ENCODE measurements at places on chromosomes 1 and 21.
A peak's percentile ranks its signal among the peaks of the same experiment; 100 is the strongest.

DNA sequence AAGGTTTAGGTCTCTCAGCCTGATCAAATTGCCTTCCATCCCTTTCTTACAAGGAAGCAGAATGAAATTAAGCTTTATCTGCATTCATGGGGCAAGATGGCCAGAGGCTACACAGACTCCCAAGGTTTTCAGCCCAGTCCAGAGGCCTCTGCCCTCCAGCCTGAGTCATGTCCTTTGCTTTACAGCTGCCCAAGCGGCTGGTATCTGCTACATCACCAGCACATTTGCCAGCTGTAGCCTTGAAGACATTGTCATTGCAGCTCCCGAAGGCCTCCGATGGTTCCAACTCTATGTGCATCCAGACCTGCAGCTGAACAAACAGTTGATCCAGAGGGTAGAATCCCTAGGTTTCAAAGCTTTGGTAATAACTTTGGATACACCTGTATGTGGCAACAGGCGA, 16.0 kb downstream of the HAO2 start:
- no peak overlapping the region for H3K27ac ChIP-seq
- H3K27me3 ChIP-seq, result peaks cover 15% of the 10 kb centered on the region
- no peaks in the 10 kb centered on the region for H3K4me1 ChIP-seq
- no peaks in the 10 kb centered on the region for H3K36me3 ChIP-seq
- no peak overlapping the region for H3K4me3 ChIP-seq

DNA sequence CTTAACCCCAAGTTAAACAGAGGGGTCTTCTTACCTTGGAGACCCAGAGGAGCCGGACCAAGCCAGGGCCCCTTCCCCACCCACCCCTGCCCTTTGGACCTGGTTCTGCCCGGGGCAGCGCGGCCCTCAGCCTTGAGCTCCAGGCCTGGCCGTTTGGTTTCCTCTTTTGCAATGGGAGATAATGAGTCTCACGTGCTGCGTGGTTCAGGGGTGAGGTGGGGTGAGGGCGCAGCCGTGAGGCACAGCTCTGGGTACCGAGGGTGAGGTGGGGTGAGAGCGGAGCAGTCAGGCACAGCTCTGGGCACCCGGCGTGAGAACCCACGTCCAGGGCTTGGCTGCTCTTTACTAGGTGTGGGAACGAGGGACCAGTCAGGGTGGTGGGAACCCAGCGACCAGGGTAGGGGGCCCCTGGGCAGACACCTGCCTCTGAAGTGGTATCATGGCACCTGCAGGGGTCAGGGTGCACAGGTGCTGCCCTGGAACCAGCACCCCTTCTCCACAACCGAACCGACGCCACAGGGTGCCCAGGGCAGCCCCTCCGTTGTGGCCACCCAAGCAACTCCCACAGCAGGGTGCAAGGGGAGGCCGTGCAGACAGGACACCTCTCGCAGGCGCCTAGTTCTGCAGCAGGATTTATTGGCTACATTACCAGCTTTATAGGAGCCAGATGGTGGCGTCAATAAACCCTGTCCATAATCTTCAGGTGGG, 182.2 kb downstream of the PRDM16 start:
- H3K27me3 ChIP-seq, result peaks cover 3% of the 10 kb centered on the region
- H3K36me3 ChIP-seq, result no peaks in the 10 kb centered on the region
- H3K27ac ChIP-seq, result no peak overlapping the region
- H3K4me1 ChIP-seq, result no peaks in the 10 kb centered on the region
- DNase-seq, result no peak
- no peak overlapping the region for H3K4me3 ChIP-seq

GRCh38 chr1:40038697-40039096, 1.8 kb upstream of the CAP1 start:
- H3K36me3 ChIP-seq, result peaks cover 10% of the 10 kb centered on the region
- H3K27me3 ChIP-seq, result no peaks in the 10 kb centered on the region
- peak overlapping the region; percentile 91 for H3K27ac ChIP-seq
- peaks cover 8% of the 10 kb centered on the region for H3K4me1 ChIP-seq

DNA sequence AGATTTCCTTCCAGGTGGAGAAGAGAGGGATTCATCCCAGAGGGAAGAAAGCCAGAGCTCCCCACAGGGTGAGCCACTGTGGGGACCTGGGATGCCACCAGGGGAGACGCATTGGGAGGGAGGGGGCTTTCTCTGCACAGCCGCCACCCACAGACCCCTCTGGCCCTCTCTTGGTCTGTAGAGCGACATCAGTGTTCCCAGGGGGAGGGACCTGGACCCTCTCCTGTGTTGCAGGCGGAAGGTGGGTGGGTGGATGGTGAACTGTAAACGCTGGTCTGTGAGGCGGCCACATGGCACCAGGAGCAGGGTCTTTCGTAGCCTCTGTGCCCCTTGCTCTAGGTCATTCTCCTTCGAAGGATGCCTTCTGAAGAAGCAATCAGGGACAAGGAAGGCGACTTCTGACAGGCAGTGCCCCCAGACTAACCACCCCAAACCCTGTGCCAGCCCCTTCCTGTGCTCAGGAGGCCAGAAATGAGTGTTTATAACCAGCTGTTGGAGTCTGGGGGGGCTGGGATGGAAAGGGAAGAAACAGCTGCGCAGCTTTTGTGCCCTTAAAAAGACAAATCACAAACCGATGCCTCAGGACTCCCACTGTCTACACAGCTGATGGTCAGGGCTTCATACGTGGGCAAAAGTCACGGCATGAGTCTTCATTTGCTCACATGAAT, 121.4 kb upstream of the ZBTB40 start:
- no peak overlapping the region for H3K4me3 ChIP-seq
- peaks cover 64% of the 10 kb centered on the region for H3K27me3 ChIP-seq
- no peaks in the 10 kb centered on the region for H3K36me3 ChIP-seq
- H3K4me1 ChIP-seq, result no peaks in the 10 kb centered on the region
- H3K27ac ChIP-seq, result no peak overlapping the region

GRCh38 chr1:219812491-219813203, 115.7 kb downstream of the SLC30A10 start:
- no peaks in the 10 kb centered on the region for H3K4me1 ChIP-seq
- H3K4me3 ChIP-seq, result no peak overlapping the region
- DNase-seq, result peak; percentile 62
- no peak overlapping the region for H3K27ac ChIP-seq
- H3K36me3 ChIP-seq, result no peaks in the 10 kb centered on the region

DNA sequence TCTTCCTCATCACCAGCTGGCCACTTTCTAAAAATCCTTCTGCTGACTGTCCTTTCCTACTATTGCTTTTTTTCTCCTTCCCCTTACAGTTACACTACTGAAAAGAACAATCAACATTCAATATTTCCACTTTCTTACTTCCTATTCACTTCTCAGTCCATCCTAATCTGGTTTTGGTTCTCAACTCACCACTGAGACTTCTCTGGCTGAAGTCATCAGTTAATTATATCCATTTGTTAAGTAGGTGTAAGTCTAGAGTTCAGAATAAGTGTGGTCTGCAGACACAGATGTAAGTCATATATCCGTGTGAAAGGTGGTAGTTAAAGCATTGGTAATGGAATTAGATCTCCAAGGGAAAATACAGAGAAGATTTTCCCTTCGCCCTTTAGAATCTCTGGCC, 21.4 kb downstream of the PEA15 start:
- peaks cover 36% of the 10 kb centered on the region for H3K36me3 ChIP-seq
- H3K4me3 ChIP-seq, result no peak overlapping the region
- no peak overlapping the region for H3K27ac ChIP-seq
- no peak for DNase-seq
- no peaks in the 10 kb centered on the region for H3K27me3 ChIP-seq
- H3K4me1 ChIP-seq, result no peaks in the 10 kb centered on the region

DNA sequence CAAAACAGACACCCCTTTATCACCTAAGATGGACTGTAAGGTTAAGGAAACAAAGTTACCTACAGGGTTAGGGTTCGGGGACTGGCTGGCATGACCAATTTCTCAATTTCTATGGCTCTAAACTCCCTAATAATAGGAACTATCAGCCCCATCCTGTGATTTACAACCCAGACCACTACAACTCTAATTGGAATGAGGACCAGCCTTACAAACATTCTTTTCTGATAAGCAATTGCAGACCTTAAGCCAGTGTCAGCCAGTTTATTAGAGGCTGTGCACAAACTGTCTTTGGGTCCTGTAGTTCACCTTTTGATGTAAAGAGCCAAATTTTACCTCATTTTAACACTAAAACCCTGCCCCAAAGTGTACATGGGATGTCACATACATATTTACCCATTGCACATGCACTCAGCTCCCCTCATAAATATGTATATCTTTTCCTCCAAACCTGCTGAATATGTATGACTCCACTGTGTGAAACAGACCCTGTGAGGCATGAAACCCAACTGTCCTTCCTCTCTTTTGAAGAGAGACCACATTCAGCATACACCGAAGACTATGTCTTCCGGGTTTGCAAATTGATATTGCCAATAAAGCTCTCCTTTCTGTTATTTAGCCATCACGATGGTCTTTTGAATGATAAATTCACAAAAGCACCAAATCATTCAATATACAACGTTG, 7.3 kb upstream of the APP start:
- no peaks in the 10 kb centered on the region for H3K27me3 ChIP-seq
- peaks cover 1% of the 10 kb centered on the region for H3K4me1 ChIP-seq

DNA sequence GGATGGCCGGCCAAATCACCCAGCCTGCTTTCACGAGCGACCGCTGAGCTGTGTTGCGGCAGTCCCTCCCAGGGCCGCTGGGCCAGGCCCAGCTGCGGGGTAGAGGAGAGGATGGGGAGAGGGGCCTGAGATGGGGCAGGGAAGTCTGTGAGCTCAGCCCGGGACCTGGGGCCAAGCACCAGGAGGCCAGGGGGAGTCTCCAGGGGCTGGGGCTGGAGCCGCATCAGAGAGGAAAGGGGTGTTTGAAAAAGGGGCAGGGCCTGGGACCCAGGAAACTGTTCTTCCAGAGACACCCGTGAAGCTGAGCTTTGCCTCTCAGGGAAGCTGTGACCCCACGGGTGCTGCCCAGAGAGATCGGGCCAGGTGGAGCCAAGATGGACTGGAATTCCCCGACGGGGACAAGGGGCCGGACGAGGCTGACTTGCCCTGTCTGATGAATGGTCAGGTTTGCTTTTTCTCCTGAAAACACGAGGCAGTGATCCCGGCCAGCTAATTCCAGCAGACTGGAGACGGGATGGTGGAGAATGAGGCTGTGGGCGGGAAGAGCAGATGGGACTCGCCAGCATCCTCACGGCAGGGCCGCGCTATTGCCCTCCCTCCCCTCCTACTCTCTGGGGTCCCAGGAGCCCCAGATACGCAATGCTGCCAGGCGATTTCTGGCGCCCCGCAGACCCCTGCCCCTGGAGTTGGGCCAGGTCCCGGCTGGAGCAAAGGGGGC, 40.3 kb upstream of the COL18A1 start:
- H3K4me3 ChIP-seq, result no peak overlapping the region
- H3K27me3 ChIP-seq, result no peaks in the 10 kb centered on the region
- H3K36me3 ChIP-seq, result no peaks in the 10 kb centered on the region
- peaks cover 64% of the 10 kb centered on the region for H3K4me1 ChIP-seq

GRCh38 chr21:38355992-38356781, 99.4 kb downstream of the KCNJ15 start:
- H3K36me3 ChIP-seq, result no peaks in the 10 kb centered on the region
- peaks cover 24% of the 10 kb centered on the region for H3K4me1 ChIP-seq
- DNase-seq, result peak; percentile 64
- H3K27me3 ChIP-seq, result no peaks in the 10 kb centered on the region

- H3K36me3 ChIP-seq, result no peaks in the 10 kb centered on the region
- no peaks in the 10 kb centered on the region for H3K27me3 ChIP-seq
- no peak overlapping the region for H3K4me3 ChIP-seq
These were observed 29.4 kb downstream of the SPATA17 start for GRCh38 chr1:217660353-217661062.

- H3K27ac ChIP-seq, result no peak overlapping the region
- H3K4me3 ChIP-seq, result no peak overlapping the region
- H3K4me1 ChIP-seq, result no peaks in the 10 kb centered on the region
- no peaks in the 10 kb centered on the region for H3K36me3 ChIP-seq
- no peaks in the 10 kb centered on the region for H3K27me3 ChIP-seq
These were observed 171.6 kb downstream of the S1PR1 start for GRCh38 chr1:101408212-101409042.

DNA sequence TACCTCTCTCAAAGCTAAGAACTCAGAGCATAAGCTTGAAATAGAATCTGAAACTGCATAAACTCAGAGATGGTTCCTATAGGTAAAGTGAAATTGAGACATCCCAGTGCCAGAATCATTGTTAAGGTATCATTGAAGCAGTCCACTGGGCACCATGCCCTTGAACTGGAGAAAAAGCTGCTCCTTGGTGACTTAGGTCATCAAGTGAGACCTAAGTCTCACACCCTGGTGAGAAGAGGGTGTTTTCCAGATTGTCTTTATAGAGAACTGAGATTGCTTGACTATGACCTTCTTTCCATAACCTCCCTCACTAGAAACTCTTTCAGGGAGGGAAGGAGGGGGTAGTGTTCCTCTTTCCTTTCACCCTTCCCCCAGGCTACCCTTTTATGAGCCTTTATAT, 9.4 kb upstream of the ATP6V1G3 start:
- no peak for DNase-seq
- no peak overlapping the region for H3K27ac ChIP-seq
- H3K36me3 ChIP-seq, result no peaks in the 10 kb centered on the region

DNA sequence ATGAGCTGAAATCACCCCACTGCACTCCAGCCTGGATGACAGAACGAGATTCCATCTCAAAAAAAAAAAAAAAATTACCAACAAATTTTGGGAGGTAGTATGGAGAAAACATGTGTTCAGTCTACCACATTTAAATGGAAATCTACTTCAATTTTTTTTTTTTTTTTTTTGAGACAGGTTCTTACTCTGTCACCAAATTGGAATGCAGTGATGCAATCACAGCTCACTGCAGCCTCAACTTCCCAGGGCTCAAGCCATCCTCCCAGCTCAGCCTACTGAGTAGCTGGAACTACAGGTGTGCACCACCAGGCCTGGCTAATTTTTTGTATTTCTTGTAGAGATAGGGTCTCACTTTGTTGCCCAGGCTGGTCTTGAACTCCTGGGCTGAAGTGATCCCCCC, 82.1 kb downstream of the GFI1 start:
- no peak overlapping the region for H3K27ac ChIP-seq
- H3K4me3 ChIP-seq, result no peak overlapping the region
- H3K36me3 ChIP-seq, result no peaks in the 10 kb centered on the region
- peak; percentile 6 for DNase-seq
- H3K27me3 ChIP-seq, result no peaks in the 10 kb centered on the region

DNA sequence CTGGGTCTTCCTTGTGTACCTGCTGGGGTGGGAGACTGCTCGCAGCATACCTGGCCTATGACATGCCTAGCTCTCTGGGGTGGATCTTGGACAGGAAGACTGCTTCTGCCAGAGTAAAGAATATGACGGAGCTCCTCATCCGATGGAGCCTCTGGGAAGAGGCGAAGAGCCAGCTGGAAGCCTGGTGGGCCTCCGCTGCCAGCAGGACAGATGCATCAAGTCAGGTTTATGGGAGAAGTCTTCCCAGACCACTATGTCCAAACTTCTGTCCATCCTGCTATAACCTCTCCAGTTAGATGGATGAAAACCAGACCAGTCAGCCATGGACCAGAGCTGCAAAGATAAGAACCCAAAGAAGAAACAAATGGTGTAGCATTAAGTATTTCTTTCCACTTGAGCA, 27.7 kb upstream of the NGF start:
- no peaks in the 10 kb centered on the region for H3K36me3 ChIP-seq
- H3K27me3 ChIP-seq, result no peaks in the 10 kb centered on the region
- no peak overlapping the region for H3K27ac ChIP-seq
- H3K4me3 ChIP-seq, result no peak overlapping the region

GRCh38 chr1:219264561-219264960, 90.9 kb downstream of the LYPLAL1 start:
- peak overlapping the region; percentile 56 for H3K27ac ChIP-seq
- no peaks in the 10 kb centered on the region for H3K36me3 ChIP-seq
- H3K27me3 ChIP-seq, result no peaks in the 10 kb centered on the region
- no peaks in the 10 kb centered on the region for H3K4me1 ChIP-seq
- H3K4me3 ChIP-seq, result no peak overlapping the region

GRCh38 chr1:178458203-178458602, 38.6 kb downstream of the CLEC20A start:
- DNase-seq, result no peak
- no peaks in the 10 kb centered on the region for H3K27me3 ChIP-seq
- no peak overlapping the region for H3K4me3 ChIP-seq
- peaks cover 49% of the 10 kb centered on the region for H3K36me3 ChIP-seq

- DNase-seq, result peak; percentile 42
- peak overlapping the region; percentile 64 for H3K4me3 ChIP-seq
- peaks cover 3% of the 10 kb centered on the region for H3K36me3 ChIP-seq
- H3K27me3 ChIP-seq, result no peaks in the 10 kb centered on the region
These were observed 4.6 kb upstream of the FAM167B start for GRCh38 chr1:32242341-32242851.
